ENCODE measurements at places on chromosomes 2 and 18. TPM values are rescaled to one million over a fixed set of nuclear protein-coding genes. Genes with fewer than 3 reads are reported as not detected.

KIF3C gene
- 4.1 TPM for total RNA-seq

MALT1 gene
- total RNA-seq = 27.5 TPM

ZNF804A gene
- 1.2 TPM for total RNA-seq

MBP gene
- total RNA-seq = 78.7 TPM

MAP3K20 gene
- 77.6 TPM for total RNA-seq

DSG4 gene
- total RNA-seq = not detected

SNTG2 gene
- 9.9 TPM for total RNA-seq

RTP5 gene
- 0.21 TPM for total RNA-seq

TET3 gene
- 28.7 TPM for total RNA-seq

SERPINB13 gene
- total RNA-seq = not detected

MARCHF4 gene
- total RNA-seq = not detected

GYPC gene
- 30.1 TPM for total RNA-seq

RRM2 gene
- 2.2 TPM for total RNA-seq

GKN1 gene
- total RNA-seq = not detected

TMEM163 gene
- 10.1 TPM for total RNA-seq

BCS1L gene
- total RNA-seq = 48.2 TPM

RGPD8 gene
- 20.1 TPM for total RNA-seq

CRYBA2 gene
- total RNA-seq = not detected

SLC9A2 gene
- total RNA-seq = 21.1 TPM

RNF125 gene
- 9.2 TPM for total RNA-seq

GBX2 gene
- total RNA-seq = not detected
